ENCODE measurements at places on chromosomes 7 and 10.
A peak's percentile ranks its signal among the peaks of the same experiment; 100 is the strongest.

GRCh38 chr10:74973741-74974392 lies 137.6 kb upstream of the SAMD8 start:
- no peak for DNase-seq

DNA sequence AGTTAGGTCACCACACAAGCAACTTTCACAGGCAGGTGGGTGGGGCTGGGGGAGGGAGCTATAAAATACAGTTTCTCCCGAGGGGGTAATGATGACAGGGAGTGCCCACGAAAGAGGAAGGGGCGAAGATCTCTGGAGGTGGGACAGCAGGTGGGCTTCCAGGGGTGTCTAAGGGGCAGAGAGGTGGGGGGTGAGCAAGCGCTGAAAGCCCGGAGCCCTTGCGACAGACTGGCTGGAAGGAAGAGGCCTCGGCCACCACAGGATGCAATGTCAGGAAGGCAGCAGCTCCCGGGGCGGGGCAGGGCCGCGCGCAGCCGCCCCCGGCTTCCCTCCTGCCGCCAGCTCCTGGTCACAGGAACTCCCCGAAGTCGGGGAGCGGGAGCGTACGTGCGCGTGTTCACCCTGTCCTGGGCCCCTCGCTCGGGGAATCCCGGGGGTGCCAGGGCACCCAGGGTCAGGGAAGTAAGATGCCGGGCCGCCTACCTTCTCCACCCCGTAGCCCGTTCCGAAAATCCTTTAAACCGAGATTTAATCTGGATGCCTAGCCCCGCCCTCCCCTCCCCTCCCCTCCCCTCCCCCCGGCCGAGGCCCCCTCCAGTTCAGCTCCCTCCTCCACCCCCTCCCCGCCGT lies 105.2 kb upstream of the PPIF start:
- peak; percentile 63 for DNase-seq

DNA sequence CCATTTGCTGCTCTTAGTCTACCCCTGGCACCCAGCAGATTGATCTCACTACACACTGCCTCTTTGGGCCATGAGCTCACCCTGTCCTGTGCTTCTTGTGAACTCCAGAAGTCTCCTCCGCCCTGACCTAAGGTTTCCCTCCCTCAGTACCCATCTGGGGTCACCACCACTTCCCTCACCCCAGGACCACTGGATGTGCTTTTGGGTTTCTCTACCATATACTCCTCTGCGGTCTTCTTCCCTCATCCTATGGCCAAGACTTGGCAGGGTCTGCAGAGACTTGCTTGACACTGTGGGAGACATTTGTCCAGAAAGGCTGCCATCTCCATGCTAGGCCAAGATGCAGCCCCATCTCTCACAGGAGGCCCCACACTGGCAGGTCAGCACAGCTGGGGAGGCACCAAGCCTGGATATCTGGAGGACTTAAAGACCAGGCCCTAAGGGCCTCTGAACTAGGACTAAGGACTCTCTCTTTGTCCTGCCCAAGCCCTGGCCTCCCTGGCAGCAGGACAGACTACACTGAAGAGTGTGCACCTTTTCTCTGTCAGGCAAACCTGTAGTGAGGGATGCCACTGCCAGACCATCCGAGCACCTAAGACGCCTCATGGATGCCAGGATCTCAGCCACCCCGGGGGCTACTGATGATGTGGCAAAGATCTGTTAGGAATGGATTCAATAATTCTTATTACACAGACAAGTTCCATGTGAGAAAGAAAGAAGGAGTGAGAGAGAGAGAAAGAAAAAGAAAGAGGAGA lies 134.6 kb downstream of the ZNF467 start:
- DNase-seq, result no peak

GRCh38 chr7:131040467-131040932 lies 287.2 kb upstream of the MKLN1 start:
- peak; percentile 75 for DNase-seq

GRCh38 chr10:49309691-49310411 lies 10.9 kb downstream of the C10orf71 start:
- DNase-seq, result no peak

All from epithelial cell of esophagus (primary cell).